ENCODE measurements at places on chromosomes 3 and 15.

GRCh38 chr3:43892061-43892460 is 201.3 kb downstream of the ABHD5 start:
- DNase-seq = no peak

- DNase-seq = peak; percentile 71
Observed at GRCh38 chr3:71210257-71211007, 373.1 kb downstream of the FOXP1 start.

DNA sequence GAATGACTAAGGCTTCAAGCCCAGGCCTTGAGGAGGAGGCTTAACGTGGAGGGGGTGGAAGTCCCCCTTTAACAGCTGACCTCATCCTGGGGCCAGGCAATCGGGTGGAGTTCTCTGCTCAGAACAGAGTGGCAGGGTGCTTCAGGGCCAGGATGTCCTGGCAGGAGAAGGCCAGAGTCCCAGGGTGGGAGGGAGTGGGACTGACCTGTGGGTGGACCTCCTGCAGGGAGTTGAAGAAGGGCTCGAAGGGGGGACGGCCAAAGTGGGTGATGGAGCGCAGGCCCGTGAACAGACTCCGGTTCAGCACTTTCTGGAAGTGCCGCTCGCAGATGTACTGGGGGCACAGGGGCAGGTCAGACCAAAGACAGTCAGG is 19.6 kb downstream of the DUOX2 start:
- DNase-seq = no peak

- peak; percentile 42 for DNase-seq
Observed at GRCh38 chr3:150410311-150411105, 2.4 kb downstream of the TSC22D2 start.
